ENCODE measurements at places on chromosomes 13 and 19. TPM values are rescaled to one million over a fixed set of nuclear protein-coding genes. Genes with fewer than 3 reads are reported as not detected.

DNA sequence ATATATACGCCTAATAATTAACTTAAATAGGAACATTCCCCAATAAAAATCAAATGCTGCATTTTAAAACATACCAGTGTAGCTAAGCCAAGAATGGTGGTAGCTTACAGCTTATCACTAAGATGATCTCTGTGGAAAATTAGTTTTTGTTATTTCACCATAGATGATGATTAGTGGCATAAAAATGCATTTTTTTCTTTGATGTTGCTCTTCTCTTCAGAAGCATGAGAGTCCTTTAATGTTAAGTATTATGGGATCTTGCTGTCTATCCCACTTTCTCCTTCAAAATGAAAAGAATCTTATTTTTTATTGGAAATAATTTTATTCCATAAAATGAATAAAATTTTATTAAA is 731.0 kb downstream of the SLITRK1 start:
- no peak for DNase-seq

GRCh38 chr19:30888937-30889336 is 460.3 kb downstream of the TSHZ3 start:
- DNase-seq = no peak

- no peak for DNase-seq
Measured at GRCh38 chr19:38739440-38740256, 4.6 kb downstream of the CAPN12 start.

GRCh38 chr13:109576331-109576813 is 210.0 kb downstream of the IRS2 start:
- no peak for DNase-seq

Gene WASF3
- 6.5 TPM for total RNA-seq

Gene ZNF582
- 0.06 TPM for total RNA-seq

Gene ACER1
- total RNA-seq = not detected

GRCh38 chr13:84896128-84896527 is 903.1 kb downstream of the SLITRK6 start:
- peak; percentile 30 for DNase-seq

DNA sequence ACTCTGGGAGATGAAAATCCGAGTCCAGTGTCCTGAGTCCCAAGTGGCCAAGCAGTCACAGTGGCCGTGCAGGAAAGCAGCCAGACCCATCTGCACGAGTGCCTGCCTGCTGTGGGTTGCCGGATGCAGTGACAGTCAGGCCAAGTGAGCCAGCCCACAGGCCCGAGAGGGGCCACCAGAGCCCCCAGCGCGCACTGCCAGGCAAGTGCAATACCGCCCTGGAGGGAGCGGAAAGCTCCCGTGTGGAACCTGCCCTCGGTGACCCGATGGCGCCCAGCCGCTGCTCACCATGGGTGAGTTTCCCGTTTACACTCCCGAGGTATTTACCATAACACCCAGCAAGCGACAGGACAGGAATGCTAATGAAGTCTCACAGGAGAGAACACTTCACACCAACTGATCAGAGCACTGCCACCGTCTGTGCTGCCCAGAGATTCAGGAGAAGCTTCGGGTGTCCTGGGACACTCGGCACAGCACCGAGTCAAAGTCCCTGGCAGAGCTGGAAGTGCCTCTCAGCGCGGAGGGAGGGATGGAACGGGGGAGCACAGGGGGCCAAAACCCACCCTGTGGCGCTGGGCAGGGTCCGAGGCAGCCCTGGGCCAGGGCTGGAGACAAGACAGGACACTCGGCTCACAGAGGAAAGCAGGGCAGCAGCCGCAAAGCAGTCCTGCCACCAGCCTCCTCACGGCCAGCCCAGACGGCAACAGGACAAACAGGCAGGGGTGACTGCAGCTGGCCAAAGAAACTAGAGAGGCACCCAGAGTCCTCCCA is 21.3 kb upstream of the TINCR start:
- no peak for DNase-seq
